NCI-H510A treated with DMSO at 0.1 percent for 48 hours (cell line): ENCODE measurements at places on chromosomes 2 and 18.

DNA sequence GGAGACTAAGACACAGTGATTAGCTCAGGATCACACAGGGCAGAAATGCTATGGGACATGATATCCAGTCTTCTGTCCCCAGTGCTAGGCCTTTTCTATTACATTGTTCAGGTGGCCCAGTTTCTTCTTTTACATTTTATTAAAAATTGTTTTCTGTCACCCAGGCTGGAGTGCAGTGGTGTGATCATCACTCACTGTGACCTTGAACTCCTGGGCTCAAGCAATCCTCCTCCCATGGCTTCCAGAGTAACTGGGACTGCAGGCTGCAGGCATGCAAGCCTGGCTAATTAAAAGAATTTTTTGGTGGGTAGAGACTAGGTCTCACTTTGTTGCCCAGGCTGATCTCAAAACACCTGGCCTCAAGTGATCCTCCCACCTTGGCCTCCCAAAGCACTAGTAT, 15.4 kb downstream of the PDK1 start:
- DNase-seq: no peak

GRCh38 chr18:28204154-28204553, 27.2 kb upstream of the CDH2 start:
- no peak for DNase-seq

DNA sequence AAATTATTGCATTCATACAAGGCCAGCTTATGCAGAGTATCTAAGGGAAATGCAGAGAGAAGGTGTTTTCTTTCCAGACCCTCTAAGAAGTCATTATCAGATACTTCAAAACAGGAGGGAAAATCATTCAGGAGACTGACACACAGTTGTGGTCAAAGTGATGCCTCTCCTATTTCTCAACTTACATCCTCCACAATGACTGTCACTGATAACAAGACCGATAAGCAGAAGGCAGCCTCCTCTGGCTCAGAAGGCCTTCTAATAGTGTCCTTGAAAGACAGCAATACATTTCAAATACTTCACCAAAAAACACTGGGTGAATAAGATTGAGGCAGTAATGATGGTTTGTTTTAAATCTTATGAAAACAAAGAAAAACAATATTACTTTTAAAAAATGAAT, 199.7 kb downstream of the PIEZO2 start:
- no peak for DNase-seq

GRCh38 chr2:60385648-60386047, 167.8 kb downstream of the BCL11A start:
- DNase-seq: no peak

GRCh38 chr2:162233197-162233596, 10.0 kb downstream of the FAP start:
- DNase-seq: no peak

GRCh38 chr2:238636269-238637073, 209.7 kb downstream of the ASB1 start:
- DNase-seq: no peak

GRCh38 chr2:149872041-149872440, 284.5 kb upstream of the MMADHC start:
- no peak for DNase-seq

- no peak for DNase-seq
Observed at GRCh38 chr2:144475569-144476275, 44.2 kb downstream of the ZEB2 start.

GRCh38 chr2:215828528-215829184, 184.7 kb downstream of the MREG start:
- peak; percentile 63 for DNase-seq

- DNase-seq: no peak
Observed at GRCh38 chr2:233379441-233379840, 25.1 kb downstream of the DGKD start.

GRCh38 chr18:2173486-2173885, 397.8 kb downstream of the METTL4 start:
- DNase-seq: no peak

- peak; percentile 84 for DNase-seq
Observed at GRCh38 chr2:230068651-230069055, at the start of gene SLC16A14. SLC16A14 (minus strand) TSS chr2:230068924; CDS start chr2:230059352, 9,572 bp downstream.

DNA sequence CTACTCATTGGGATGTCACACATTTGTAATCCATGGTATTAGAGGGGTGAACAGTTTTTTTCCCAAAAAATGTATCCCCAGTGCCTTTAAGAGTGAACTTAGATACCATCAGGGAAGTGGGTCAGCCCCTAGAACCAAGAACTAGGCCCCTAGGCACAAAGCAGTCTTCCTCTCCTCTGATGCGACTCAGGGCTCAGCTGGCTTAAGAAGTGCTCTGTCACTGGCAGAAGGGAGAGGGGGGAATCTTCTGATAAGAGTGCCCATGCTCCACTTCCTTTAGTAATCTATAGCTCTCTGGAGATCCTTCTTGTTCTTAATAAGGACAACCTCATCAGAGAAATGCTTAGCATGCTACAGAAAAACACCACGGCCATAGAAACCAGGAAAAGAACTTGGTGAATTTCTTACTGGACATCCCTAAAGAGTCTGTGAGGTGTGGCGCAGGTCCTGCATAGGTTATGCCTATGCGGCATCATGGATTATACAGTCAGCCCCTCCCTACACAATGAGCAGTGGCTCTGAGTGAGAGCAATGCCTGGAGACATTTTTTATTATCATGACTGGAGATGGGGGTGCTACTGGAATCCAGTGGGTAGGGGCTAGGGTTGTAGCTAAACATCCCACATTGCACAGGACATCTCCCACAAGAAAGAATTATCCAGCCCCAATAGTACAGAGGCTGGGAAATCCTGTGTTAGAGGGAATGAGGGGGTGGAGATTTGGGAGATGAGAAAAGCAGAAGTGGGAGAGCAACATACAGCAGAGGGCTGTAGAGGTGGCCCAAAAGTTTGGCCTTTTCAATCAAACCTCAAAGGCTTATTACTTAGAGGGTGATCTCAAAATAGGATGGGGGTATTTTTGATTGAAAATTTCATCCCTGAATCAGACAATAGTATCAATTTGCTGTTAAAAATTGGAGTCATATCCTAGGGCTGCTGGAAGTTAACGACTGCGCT, 21.7 kb upstream of the ZNF385B start:
- no peak for DNase-seq

DNA sequence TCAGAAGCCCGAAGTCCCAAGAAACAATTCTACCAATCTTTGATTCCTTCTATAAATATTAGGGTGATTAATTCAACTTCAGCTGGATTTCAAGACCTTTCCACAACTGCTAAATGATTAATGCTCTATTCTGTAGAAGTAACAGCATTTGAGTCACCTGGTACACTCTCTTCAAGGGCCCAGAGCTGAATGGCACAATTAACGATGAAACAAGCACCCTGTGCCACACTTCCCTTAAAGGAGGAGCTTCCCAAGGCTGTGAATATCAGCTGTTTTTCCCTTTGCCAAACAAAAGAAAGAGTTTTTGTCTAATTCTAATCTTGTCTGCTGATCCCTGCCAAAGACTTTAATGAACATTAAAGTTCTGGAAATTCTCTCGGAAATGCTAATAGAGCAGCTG, 56.0 kb downstream of the BOD1L2 start:
- DNase-seq: no peak

- no peak for DNase-seq
Observed at GRCh38 chr2:230665263-230665691, 47.4 kb upstream of the CAB39 start.

DNA sequence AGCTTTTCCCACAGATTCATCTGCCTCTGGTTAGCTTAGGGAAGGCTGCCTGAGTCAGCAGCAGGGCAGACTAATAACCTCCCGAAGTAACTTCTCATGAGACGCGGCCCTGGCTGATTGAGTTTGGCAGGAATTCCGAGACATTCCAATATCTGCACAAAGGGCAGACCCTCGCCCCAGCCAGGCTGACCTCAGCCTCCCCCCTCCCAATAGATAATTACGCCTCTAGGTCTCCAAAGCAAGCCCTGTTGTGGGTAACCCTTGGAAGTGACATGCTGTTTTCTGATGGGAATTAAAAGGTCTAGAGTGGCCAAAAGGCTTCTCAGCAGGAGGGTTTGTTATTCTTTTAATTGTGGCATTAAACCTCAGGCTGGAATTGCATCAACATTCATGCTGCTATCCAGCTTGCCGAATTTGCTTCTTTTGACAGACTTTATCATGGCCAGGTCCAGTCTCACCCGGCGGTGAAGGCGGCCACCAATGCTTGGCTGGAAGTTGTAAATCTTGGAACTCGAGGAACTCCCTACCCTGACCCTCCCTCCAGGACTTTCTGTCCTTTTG, 98.0 kb upstream of the SLC14A2 start:
- no peak for DNase-seq

DNA sequence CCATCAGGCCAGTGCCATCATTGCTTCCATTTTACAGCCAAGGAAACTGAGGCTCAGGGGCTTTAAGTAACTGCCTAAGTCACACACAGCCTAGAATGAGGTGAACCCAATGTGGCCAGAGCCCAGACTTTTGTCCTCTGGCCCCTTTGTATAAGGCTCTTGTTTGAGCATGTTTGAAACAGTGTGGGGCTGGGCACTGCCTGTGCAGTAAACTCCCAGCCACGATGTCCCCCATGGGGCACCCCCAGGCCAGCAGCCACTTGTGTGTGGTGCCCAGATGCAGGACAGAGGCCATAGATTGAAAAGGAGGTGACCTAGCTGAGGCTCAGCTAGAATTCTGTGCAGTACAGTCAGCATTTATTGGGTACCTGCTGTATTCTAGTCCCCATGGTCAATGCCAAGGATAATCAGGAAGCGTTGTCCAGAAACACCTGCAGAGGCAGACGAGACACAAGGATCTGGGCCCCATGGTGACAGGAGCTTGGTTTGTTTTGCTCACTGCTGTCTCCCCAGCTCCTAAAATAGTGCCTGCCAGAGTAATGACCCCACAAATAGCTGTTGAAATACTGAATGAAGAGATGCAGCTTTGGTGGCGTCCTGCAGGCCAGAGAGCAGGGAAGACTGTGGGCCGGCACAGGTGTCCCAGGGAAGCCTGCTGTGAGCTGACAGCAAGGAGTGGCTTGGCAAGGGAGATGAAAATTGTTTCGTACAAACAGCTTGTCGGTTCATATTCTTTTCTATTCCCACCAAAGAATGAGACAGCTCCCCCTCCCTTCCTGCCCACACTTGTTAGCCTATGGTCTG, 160.7 kb downstream of the LDLRAD4 start:
- no peak for DNase-seq

- DNase-seq: no peak
Observed at GRCh38 chr2:17136877-17137276, 381.4 kb downstream of the RAD51AP2 start.

DNA sequence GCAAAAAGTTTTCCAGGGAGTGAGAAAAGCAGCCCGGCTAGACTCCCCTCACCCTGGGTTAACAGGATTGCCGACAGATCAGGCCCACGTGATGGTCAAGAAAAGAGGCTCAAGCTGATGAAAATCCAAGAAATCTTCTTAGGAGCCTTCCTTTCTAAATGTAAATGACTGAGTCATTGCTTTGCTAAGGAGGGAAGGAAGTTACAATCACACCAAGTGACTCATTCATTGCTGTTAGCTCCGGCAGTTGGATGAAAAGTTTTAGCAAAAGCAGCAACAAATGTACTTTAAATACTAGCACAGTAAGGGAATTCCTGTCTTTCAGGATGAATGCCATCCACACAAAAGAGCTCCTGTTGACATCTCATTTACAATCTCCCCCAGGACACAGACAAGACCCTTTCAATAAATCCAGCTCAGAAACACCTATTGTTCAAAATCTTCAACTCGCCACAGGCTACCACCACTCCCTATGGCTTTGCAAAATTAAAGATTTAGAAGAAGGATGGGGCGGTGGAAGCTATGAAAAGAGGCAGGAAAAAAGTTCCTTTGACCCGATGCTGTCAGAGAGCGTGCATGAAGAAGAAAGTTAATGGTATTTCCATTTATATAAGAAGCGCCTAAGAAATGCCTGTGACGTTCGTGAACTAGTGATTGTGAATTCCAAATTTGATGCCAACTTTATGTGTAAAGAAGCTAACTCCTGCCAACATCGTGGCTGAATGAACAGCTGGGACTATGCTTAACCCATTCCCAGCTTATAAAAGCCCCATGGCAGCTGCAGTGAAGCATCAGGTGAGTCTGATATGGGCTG, 153.7 kb downstream of the TGIF1 start:
- no peak for DNase-seq

GRCh38 chr2:54891909-54892308, 158.3 kb downstream of the RTN4 start:
- no peak for DNase-seq

DNA sequence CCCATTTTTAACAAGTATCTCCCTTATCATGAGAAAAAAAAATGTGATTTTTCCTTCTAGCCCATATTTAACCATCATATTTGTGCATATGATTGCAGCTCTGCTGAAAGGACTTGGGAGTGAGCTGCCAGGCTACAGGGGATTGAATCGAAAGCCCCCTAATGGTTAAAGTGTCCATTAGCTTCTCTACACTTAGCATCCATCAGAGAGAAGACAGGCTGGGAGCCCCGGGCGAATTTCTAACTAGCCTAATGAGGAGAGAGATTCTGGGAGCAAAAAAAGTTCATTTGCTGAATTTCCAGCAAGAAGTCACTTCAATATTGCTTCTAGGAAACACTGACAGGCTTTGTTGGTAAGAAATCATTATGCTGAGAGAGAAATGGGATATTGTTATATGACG, 848.8 kb downstream of the TDRD15 start:
- no peak for DNase-seq

GRCh38 chr2:240286596-240286995, 146.1 kb upstream of the OTOS start:
- no peak for DNase-seq

DNA sequence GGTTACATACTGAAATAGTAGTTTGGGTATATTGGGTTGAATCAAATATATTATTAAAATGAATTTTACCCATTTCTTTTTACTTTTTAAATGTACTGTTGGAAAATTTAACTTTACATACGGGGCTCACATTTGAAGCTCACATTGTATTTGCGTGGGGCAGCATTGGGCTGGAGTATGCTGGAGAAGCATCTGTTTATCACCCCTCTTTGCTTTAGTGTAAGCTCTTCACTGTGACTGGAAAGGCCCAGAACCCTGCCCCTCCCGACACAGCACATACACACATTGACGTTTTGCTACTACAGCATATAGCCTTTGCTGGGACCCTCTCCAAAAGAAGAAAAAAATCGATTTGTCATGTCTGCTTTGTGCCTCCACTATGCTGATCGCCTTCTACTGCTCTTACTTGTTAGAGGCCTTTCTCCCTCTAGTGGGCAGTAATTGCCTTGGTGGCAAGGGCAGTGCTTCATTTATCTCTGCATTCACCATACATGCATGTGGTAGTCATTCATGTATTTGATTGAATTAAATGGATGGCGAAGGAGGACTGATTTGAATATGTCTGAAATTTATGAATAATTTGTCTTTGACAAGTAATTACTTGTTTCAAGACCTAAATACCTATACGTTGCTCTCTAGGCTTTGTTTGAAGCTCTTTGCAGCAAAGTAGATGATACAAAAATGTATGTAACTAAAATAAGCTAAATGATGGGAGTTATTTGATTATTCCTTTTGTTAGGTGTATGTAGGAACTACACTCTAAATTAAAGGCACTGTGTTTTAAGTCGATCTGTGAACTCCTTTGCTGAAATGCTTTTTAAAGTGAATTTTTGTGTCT, 37.4 kb downstream of the VAPA start:
- DNase-seq: peak; percentile 21
